ENCODE measurements at places on chromosomes 7 and 10.

- no peak for DNase-seq
Measured at GRCh38 chr10:98262571-98262970, 5.4 kb downstream of the LOXL4 start.

DNA sequence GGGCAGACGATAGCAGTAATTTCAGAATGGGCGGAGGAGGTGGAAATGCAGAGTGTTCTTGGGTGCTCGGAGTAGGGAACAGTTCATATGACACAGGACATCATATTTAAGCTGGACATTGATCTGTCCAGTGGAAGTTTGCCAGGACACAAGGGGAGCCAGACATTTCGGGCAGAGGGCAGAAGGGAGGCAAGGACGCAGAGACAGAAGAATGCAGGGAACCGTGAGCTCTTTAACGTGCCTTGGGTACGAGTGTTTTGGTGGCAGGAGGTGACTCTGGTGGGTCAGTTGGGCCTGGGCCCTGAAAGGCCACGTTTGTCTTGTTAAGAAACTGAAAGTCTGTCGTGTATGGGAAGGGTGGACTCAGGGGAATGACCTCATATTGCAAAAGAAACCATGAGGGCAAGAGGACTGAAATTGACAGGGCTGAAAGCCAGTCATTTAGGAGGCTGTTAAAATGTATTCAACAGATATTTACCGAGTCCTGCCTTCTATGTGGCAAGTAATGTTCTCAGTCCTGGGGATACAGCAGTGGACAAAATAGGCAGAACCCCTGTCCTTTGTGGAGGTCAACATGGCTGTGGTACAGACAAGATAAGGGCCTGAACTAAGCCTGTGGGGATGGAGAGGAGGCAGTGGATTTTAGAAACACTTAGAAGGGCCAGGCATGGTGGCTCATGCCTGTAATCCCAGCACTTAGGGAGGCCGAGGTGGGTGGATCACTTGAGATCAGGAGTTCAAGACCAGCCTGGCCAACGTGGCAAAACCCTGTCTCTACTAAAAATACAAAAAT, 2.2 kb downstream of the OPTN start:
- DNase-seq = no peak

- DNase-seq = no peak
Measured at GRCh38 chr7:94444813-94445212, 50.1 kb downstream of the COL1A2 start.

- DNase-seq = no peak
Measured at GRCh38 chr10:46556515-46557318, at the start of gene GPRIN2. GPRIN2 (minus strand) TSS chr10:46556658; CDS start chr10:46550736, 5,922 bp downstream.

DNA sequence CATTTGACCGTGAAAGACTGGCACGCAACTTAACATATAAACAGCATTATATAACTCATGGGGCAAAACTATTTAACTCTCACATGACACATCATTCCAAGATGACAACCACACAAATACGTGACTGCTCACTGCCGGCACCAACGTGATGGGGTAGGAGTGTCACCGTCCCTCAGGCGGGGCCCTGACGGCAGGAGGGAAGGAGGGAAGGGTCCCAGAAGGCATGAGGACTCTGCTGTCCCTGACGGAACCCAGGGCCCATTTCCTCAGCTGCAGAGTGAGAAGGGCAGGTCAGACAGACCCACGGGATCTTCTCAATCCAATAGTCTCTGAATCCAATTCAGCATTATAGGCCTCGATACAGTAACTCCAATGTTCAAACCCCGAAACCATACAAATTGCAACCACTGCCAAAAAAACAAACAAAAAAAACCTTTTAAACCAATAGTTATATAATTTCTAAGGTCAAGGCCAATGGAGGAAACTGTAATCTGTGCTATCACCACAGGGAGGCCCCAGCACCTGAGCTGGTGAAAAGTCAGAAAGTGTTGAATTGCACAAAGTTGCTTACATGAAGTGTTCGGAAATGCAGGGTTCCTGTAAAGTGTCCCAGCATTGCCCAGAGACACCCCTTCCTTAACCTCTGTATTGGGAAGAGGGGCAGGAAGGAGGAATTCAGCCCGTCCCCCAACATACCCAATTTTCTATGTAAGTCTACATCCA, 137.4 kb downstream of the TNS3 start:
- DNase-seq = no peak

GRCh38 chr10:13067431-13067830, 32.5 kb upstream of the OPTN start:
- DNase-seq = no peak

DNA sequence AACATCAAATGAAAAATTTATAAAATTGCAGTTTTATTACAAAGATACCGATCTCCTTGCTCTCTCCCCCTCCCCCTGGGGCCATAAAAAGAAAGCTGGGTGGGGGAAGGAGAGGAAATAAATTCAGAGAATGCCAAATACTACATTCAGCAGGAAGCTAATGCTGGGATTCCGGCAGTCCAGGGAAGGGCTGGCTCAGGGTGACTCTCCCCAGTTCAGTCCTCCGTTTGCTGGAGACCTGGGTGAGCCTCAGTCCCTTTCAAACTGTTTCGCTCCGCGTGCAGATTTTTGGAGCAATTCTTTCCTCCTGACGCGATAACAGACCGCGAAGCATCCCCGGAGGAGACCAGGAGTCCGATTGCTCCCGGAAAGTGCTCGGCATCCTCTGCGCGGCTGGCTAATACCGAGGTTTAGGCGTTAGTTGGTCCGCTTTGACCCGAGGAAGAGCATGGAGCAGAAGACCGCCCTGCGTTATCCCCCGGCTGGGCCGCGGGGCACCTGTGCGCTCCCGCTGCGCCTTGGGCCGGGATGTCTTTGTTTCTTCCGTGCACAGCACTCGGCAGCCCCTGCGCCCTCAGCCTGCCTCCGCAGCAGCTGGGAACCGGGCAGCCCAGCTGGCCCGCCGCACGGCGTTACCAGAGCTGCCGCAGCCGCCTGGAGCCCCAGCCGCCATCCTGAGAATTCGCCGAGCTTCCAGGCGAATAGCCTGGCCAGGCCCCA, 3.9 kb upstream of the HOXA2 start:
- no peak for DNase-seq

GRCh38 chr10:131946321-131946751, 35.4 kb downstream of the BNIP3 start:
- DNase-seq = no peak

DNA sequence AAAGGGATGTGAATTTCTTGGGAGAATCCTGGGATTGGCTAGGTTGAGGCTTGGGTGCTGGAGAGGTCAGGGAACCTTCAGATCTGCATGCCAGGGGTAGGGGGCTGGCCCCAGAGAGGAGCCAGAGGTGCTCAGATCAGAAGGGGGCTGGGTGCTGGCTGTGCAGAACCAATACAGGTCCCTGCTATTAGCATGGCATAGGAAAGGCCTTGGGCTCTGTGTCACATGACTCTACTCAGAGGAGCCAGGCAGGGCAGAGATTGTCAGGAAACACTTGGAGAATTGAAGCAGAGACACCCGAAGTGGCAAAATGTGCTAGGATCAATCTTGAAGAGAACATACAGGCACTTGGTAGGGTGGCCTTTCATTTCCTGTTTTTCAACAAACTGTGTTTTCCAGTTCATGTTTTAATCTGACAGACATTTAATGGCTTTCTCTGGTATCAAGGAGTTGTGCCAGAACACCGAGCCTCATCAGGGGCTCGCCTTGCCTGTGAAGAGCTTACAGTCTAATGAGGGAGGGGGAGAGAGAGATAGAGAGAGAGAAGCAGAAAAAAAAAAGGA, 498.9 kb downstream of the RPS24 start:
- no peak for DNase-seq

DNA sequence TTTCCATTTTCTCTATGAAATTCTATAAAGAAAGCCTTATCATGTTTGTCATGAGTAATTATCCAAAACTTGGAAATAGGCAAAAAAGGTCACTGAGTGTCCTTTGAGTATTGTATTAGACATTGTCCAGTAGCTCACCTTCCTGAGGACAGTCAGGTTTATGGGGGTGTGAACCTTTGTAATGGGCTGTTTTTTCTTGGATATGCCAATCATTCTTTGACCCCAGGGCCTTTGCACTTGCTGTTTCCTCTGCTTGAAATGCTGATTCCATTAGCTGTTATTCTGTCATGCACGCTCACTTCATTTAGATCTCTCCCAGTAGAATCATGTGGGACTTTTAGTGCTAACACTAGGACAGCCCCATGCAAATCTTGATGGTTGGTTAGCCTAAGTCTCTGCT, 4.9 kb downstream of the CCDC172 start:
- DNase-seq = no peak

DNA sequence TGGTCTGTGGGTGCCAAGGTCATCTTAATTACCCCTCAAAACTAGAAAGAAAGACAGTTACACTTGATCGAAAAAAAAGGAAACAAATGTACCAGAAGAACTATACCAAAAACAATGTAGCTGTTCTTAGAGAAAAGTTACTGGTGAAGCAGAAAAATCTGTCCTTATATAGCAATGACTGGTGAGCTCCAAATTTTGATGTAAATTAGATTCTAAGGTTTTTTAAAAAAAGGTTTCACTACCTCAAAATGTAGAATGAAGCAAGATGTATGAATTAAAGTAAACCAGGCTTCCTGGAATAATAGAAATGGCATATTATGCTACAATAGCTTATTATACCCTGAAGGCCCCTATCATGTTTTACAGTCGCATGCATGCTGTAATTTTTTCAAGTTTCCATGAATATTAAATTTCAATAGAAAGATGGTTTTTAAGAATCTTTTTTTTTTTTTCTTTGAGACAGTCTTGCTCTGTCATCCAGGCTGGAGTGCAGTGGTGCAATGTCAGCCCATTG, 28.4 kb upstream of the FKBP9 start:
- DNase-seq = no peak

DNA sequence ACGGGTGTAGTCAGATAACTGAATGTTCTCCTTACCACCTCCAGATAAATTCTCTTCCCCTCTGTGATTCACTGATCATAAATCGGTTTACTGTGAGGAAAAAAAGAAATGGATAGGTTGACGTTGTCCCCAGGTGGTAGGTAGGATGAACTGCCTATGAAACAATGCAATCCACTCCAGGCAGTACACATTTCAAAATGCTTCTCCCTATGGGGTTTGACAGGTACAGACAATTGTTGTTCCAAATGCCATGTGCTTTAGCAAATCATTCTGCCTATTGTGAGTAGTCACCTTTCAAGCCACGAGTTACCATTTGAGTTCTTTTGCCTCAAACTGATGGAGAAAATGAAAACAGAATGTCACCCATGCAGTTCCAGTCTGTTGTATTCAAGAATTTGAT, 21.8 kb downstream of the VIM start:
- DNase-seq = no peak

DNA sequence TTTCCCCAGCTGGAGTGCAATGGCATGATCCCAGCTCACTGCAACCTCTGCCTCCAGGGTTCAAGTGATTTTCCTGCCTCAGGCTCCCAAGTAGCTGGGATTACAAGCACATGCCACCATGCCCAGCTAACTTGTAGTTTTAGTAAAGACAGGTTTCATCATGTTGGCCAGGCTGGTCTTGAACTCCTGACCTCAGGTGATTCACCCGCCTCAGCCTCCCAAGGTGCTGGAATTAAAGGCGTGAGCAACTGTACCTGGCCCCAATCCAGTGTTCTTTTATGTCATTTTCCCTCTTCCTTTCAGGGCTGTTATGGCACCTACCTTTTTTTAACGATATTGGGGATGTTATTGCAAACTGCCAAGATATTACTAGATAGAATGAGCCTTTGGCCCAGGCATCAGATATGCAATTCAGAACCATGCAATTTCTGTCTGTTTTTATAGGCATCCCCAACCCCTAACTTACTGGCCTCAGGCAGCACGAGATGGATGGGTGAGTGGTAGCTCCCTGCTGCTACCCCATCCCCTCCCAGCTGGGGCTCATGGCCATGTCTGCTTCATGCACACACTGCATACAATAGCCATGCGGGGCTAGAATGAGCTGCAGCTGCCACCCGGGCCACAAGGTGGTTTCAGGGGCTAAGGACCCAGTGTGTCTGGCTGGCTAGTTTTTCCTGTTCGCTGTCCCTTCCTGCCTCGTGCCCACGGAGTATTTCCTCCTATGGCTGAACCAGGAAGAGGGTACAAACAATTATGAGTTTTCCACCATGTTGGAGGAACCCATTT, 1080.1 kb upstream of the SORCS1 start:
- no peak for DNase-seq

GRCh38 chr7:149872419-149873073, 1.2 kb upstream of the ATP6V0E2 start:
- no peak for DNase-seq

DNA sequence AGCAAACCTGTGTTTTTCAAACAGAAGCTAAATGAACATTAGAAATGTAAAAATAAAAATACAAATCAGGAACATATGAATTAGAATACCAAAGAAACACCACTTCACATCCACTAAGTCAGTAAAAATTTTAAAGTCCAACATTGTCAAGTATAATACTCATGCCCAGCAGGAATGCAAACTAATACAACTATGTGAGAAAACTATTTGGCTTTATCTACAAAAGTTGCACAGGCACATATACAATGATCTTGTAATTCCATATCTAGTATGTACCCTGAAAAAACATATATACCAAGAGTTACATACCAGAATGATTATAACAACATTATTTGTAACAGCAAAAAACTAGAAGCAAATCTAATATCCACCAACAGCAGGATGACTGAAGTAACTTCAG, 91.1 kb downstream of the RNF32 start:
- no peak for DNase-seq

GRCh38 chr7:38748056-38748610, 117.0 kb upstream of the AMPH start:
- no peak for DNase-seq

GRCh38 chr7:24227068-24227467, 56.9 kb upstream of the NPY start:
- no peak for DNase-seq

- no peak for DNase-seq
Measured at GRCh38 chr7:37424995-37425394, 23.7 kb downstream of the ELMO1 start.

- no peak for DNase-seq
Measured at GRCh38 chr10:116002735-116003134, 270.3 kb downstream of the GFRA1 start.

DNA sequence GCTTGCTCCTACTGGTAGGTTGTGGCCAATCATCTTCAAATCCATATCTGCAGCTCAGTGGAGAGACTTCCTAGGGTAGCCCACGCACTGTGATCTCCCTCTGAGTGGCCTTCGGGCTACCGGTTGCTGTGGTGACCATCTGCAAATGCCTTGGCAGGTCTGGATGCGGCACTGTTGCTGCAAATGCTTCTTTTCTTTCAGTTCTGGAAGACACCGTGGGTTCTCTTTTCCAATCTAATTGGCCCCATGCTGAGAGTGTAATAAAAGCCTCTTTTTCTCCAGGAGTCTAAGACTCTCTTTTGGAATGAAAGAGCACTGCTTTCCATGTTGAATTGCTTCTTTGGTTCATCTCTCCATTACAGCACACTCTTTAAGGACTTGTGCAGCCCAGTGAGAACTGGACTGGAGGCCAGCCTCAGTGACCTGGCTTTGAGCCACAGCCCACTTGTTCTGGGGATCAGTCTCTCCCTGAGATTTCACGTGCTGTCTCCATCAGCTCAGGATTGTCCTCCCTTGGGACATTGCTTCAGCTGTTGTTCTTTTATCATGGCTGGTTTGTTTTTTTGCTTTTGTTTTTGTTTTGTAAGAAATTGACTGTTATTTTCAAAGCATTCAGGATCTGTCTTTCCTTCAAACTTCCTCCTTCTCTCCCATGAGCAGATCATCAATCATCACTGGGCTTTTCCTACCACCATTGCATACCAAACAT, 286.6 kb downstream of the BMPER start:
- no peak for DNase-seq
